ENCODE measurements at places on chromosomes 2 and 18. TPM values are rescaled to one million over a fixed set of nuclear protein-coding genes. Genes with fewer than 3 reads are reported as not detected.

DNA sequence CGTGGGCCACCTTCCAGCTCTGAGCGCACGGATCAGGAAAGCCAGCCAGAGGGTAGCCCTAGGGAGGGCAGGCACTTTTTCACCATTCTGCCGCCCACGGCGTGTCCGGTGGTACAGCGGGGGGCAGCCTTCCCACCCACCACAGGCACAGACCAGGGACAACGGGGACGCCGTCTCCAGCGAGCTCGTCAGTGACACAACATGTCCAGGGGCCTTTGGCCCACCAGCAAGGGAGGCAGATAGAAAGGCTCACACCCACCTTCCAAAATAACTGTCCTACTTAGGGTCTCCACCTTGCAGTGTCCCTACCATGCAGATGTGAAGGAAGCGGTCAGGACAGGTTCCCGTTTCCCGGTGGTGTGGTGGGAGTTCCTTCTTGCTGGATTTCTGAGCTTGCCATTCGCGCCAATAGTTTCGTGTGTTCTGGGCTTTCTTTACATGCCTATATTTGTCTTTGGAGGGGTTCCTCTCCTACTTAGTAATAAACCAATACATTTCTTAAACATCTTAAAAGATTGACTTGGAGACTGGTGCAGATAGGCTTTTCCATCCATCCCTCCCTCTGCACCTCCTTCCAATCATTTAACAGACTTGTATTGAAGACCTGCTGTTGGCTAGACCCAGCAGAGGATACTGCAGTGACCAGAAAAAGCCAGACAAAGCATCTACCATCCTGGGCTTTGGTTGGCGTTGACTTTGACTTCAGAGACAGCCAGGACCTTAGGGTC, 872 bp downstream of the ASB1 start:
- DNase-seq = no peak

GRCh38 chr2:38099099-38100028, 23.4 kb upstream of the CYP1B1 start:
- no peak for DNase-seq

GRCh38 chr2:165837122-165837521, 43.1 kb upstream of the GALNT3 start:
- no peak for DNase-seq

DNA sequence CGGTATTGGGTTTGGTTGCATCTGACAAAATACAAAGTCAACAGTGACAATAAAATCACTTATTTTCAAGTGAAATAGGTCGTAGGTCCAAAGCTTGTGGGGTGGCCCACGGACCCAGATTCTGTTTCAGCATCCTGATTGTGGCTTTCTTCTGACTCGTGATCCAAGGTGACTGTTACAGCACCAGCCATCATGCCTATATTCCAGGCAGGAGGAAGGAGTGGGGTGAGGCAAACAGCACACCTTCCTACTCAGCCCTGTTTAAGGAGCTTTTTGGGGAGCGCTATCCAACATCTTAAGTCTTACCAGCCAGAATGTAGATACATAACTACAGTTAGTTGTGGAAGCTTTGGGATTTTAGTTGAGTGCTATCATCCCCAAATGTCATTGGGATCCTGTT, 8.7 kb upstream of the SNORC start:
- no peak for DNase-seq

DNA sequence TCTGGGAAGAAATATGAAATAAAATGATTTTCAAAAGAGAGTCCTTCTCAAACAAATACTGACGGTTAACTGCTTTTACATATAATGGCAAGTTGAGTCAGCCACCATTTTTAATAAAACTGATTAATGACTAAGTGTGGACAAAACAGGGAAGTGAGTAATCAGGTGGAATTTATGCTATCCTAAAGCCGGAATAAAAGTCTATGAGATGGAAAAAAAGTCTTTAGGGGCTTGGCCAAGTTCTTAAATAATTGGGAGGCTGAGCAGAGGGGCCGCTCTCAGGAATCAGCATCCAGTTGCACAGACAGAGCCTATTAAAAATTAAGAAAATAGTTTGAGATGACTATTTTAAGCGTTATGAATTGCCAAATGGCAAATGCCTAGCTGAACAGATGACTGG, 58.6 kb upstream of the AFF3 start:
- DNase-seq = no peak

GRCh38 chr2:85053802-85054201, 79.4 kb upstream of the TCF7L1 start:
- DNase-seq = no peak

DNA sequence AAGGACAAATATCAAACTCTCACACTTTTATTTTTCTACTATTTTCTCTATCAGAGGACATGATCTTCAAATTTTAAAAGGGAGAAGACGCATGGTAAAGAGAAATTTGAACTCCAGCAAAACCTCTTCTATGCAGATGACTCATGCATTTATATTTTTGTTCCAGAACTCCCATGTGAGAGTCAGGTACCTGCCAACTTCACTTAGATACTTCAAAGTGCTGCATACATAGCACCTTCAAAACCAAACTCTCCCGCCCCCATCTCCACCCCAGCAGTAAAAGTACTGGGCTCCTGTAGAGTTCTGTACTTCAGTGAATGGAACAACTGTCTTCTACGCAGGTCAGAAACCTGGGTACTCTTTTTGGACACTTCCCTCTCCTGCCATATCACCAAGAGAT, 398.3 kb downstream of the TGIF1 start:
- DNase-seq = no peak

DNA sequence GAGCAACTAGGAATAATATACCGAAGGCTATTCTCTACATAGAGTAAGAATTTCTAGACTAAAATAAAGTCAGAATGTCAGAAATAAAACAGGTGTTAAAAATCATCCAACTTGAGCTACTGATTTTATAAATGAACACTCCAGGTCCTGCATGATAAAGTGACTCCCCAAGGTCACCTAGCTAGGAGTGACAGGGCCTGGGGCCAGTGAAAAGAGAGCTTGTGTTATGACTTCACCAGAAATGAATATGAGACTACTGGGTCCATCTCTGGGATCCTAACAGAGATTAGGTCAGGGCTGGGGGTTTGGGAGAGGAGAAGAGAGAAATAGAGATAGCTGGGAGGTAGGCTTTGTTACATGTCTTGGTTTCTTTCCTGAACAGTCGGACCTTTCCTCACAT, 89.7 kb upstream of the CYP1B1 start:
- DNase-seq = no peak

GRCh38 chr2:46722142-46722541, 193.5 kb downstream of the MCFD2 start:
- no peak for DNase-seq

- DNase-seq = peak; percentile 69
Observed at GRCh38 chr18:5630057-5630899, 86.5 kb upstream of the EPB41L3 start.

DNA sequence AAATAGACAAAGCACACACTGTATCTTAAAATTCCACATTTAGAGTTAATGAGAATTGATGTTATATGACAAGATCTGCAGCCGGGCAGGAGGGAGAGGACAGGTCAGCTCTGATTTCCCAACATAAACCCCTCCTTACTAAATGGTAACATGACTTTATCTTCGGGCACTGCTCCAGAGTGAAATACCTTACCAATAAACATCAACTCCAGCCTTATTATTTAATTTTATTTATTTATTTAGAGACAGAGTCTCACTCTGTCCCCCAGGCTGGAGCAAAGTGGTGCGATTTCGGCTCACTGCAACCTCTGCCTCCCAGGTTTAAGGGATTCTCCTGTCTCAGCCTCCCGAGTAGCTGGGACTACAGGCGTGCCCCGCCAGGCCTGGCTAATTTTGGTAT, 1.7 kb downstream of the CYB5A start:
- DNase-seq = no peak

- no peak for DNase-seq
Observed at GRCh38 chr2:220660277-220661145, 911.6 kb downstream of the EPHA4 start.

DNA sequence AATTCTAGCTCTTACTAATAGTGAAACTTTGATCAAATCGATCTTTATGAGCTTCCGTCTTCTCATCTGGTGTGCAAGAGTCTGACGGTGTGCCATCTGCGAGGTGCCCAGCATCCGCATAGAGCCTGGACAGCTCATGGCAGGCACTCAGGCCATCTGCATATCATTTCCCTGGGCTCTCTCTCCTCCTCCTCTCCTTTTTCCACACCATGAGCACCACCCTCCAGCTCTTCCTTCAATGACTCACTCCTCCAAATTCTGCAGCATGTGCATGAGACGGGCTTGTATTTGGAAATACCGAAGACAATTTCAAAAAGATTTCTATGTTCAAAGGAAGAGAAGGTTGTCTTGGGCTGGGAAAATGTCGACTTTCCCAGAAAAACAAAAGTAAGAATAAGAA, 161.1 kb downstream of the CCBE1 start:
- DNase-seq = no peak

DNA sequence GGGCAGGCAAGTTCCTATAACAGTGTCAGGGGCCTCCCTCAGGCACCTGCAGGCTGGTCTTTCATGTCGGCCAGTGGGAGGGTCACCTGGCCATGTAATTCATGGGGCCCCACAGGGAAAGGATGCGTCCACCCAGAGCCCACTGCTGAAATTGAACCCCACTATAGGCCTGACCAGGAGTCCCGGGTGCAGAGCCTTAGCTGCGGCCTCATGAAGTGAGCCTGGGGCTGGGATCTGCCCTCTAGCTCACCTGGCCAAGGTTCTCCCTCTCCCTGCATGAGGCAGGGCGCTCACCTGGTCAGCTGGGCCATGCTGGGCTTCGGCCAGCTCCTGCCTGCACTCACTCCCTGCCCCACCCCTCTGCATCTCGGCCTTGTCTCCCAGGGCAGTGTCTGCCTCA, 41.1 kb downstream of the C1QL2 start:
- DNase-seq = no peak

- no peak for DNase-seq
Observed at GRCh38 chr2:196341277-196341841, 170.0 kb upstream of the STK17B start.

- DNase-seq = no peak
Observed at GRCh38 chr2:180733330-180733729, 247.1 kb upstream of the UBE2E3 start.

GRCh38 chr2:111118481-111118980, 2.2 kb upstream of the BCL2L11 start:
- peak; percentile 26 for DNase-seq

- DNase-seq = no peak
Observed at GRCh38 chr2:25197336-25198208, 29.2 kb upstream of the POMC start.

GRCh38 chr2:44936715-44937687, 4.5 kb upstream of the SIX3 start:
- DNase-seq = no peak

DNA sequence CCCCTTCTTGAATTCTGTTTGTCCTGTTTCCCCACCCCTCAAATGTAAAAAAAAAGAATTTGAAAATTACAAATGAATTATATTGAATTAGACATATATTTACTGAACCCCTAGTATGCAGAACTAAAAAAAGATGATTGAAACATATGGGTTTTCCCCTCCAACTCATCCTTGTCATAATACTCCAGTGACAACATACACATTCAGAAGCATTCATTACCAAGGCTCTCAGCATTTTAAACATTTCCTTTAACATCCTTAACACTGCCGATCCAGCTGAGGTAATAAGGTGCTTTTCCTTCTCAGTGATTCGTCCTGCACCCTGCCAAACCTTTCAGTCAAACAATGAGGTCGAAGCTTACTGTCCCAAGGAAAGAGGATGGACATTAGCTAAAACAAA, 53.1 kb upstream of the DTNB start:
- DNase-seq = no peak

DNA sequence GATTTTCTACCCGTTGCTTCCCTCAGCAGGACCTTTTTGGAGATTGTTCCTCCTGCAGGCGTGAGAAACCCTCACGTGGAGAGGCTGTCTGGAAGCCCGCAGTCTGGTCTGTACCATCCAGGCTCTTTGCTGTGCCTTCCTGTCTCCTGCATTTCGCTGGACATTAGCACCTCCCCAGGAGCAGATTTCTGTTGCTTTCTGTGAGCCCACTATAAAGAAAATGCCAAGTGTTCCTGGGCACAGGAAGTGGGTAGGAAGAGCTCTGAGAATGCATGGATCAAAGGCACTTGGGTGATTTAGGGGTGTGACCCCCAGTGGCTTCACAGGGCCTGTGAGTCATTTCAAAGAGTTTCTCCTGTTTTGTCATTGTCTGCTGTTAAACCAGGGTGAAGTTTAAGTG, 27.3 kb downstream of the SPTBN1 start:
- DNase-seq = no peak

GRCh38 chr2:168500516-168500915, 44.4 kb downstream of the CERS6 start:
- no peak for DNase-seq

Gene PLA2R1
- total RNA-seq = 2.3 TPM

Gene GPR45
- not detected for total RNA-seq

Gene CXCR1
- total RNA-seq = 0.44 TPM

Gene AAMP
- 50.5 TPM for total RNA-seq

Gene CRYGC
- not detected for total RNA-seq

Gene MC2R
- not detected for total RNA-seq

Gene PLB1
- total RNA-seq = 2.4 TPM

Gene MYO3B
- 0.05 TPM for total RNA-seq

Gene PLCD4
- 0.99 TPM for total RNA-seq

Gene SULT1C3
- not detected for total RNA-seq

Gene IL36B
- not detected for total RNA-seq

Gene UGT1A4
- total RNA-seq = not detected

Gene ANKRD30BL
- total RNA-seq = not detected

Gene IFT172
- total RNA-seq = 21.8 TPM

Gene TEX44
- not detected for total RNA-seq

Gene CHRNA1
- total RNA-seq = 0.33 TPM

Data from left ventricle myocardium inferior (tissue), 1 donor.